ENCODE measurements at places on chromosomes 3 and 15.

GRCh38 chr3:195268576-195269309 lies 2.2 kb downstream of the XXYLT1 start:
- no peak for DNase-seq

- no peak for DNase-seq
Measured at GRCh38 chr15:85099195-85099803, 117.6 kb downstream of the PDE8A start.

GRCh38 chr15:59968314-59968713 lies 35.8 kb upstream of the FOXB1 start:
- DNase-seq: no peak

GRCh38 chr15:45200001-45200798 lies 12.4 kb upstream of the SHF start:
- DNase-seq: peak; percentile 93

DNA sequence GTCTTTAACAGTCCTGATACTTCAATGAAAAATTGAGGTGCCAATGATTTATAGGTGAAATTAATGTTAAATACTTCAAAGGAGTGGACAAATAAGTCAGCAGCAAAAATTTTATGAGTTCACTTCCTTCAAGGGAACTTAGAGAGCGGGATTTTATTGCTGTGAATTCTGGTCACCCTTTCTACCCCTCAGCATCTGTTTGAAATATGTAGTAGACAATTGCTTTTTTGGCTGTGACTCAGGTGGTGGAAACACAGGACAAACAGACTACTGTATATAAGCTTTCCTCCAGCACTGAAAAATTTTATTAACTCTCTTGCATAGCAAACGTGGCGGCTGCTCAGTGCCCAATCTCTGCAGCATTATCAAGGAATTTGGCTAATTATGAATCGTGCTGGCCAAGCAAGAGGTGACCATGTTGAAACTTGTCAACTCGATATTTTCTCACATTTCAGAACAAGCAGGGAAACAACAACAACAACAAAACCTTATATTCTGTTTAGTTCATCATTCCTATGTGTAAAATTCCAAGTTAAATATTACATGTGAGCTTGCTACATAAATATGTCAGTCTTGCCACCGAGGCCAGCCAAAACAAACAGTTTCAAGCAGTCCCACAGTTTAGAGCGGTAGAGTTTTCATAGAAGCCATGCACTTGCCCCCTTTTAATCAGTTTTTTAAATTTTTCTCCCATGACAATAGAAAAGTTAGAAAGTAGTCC lies 420.2 kb downstream of the FOXP1 start:
- DNase-seq: no peak

DNA sequence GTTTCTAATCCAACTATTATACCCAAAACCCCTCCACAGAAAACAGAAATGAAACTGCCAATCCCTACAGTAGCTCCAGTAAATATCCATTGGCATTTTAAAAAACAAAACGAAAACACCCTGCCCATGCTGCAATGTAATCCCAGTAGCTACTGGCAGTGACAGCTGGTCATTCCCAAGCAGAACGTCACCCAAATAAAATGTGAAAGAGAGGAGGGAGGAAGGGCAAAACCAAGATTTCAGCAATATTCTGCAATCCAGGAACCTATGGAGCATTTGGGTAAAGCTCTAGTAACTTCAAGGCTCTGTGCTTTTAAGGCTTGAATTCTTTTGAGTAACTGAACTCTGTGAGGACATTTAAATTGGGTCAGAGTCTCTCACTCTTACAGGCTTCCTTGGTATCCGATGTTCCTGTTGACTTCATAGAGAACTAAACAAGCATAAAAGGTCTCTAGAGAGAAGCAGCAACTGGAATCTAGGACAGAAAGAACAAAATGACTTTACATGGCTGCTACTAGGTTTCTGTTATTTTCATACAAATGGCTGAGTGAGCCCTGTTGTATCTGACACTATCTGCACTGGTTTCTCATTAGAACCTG lies 136.2 kb downstream of the TNIK start:
- no peak for DNase-seq

- no peak for DNase-seq
Measured at GRCh38 chr3:133274477-133274876, 125.4 kb upstream of the BFSP2 start.

- no peak for DNase-seq
Measured at GRCh38 chr3:111609700-111610099, 14.6 kb upstream of the ZBED2 start.

DNA sequence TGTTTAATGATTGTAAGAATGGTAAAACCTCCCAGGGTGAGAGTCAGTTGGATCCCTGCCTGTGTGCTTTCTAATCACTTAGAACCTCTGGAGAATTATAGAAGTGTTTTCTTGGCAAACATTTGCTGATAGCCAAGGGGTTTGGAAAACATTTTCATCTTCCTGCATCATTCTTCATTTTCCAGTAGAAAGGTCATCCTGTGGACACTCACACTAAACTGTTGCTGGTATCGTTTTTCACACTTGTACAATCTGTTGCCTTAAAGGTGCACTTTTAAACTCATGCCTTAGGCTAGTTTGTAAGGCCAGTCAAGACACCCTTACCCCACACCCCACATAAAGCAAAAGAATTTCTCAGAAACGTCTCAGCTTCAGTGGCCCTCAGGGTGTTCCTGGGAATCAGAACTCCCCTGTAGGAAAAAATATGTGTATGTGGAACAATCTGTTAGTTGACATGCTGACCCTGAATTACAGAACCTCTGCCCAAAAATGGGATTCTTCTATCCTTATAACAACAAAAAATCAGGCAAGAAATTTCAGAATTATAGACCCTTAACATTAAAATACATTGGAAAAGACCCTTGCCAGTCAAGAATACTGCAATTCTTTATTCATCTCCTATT lies 5.8 kb upstream of the PLD1 start:
- no peak for DNase-seq

DNA sequence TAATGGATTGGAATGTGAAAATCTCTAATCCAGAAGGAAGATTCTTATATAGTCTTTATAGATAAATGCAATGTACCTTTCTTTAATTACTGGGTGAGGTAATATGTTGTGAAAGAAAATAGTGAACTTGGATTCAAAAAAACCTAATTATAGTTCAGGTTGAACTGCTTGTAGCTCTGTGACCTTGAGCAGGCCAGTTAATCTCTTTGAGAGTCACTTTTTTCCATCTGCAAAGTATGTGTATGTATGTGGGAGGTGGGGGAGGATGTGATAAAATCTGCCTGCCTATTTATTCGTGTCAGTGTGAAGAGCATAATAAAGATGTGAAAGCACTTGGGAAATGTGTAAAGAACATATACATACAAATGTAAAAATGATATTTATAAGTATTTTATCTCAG lies 34.4 kb downstream of the GLCE start:
- no peak for DNase-seq

- no peak for DNase-seq
Measured at GRCh38 chr3:108319428-108320082, 23.2 kb downstream of the HHLA2 start.

- DNase-seq: no peak
Measured at GRCh38 chr15:70902107-70902506, 9.5 kb downstream of the LRRC49 start.

DNA sequence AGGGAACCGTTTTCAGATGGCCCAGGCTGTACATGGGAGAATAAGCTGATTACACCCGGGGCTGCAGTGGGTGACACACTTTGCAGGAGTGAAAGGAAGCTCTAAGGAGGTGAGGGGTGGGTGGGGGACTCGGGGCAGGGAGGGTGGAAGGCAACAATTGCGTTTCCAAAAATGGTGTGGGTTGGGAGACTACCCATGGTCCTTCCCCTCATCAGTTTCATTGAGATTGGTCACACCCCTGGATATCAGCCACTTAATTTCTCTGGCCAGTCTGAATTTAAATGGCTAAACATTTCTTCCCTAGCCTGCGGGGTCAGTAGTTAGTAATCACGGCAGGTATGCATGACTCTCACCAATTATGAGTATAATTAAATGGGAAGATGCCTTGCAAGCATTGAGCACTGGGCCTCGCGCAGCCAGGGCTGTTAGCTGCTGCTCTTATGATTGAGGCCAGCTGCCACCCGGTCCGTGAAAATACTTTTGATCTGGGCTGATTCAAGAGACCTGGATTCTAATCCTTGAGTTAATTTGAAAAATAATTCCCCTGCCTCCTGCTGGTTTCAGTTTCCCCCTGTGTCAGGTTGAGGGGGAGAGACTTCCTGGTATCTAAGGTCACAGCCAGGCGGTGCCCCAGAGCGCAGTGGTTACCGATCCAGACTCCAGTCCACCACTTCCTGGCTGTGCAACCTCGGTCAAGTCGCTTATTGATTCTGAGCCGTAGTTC lies 23.3 kb downstream of the SLC6A6 start:
- no peak for DNase-seq

DNA sequence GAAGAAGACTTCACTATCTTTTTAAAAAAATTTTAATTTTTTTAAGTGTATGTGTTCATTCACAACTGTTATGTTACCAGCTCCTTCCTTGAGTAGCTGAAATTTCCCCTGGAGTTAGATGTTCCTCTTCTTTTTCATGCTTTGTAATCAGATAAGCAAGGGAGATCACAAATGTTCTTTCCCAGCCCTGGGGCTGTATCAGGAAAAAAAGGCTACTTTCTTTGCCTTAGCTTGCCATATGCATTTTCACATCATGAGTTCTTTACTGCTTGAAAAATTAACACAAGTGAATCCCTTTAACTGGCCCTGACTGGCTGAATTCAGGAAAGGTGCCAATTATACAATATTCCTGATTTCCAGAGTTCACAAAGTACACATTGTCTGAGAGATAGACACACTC lies 353.2 kb upstream of the ATP11B start:
- DNase-seq: no peak

GRCh38 chr3:139930211-139930610 lies 4.8 kb upstream of the CLSTN2 start:
- DNase-seq: no peak

All from activated naive CD4-positive, alpha-beta T cell treated with anti-CD3 and anti-CD28 coated beads, Interleukin-2, amount 50 U/mL, for 16 hours (primary cell).